ENCODE measurements at places on chromosomes 16 and 17. TPM values are rescaled to one million over a fixed set of nuclear protein-coding genes. Genes with fewer than 3 reads are reported as not detected.
A peak's percentile ranks its signal among the peaks of the same experiment; 100 is the strongest.

The AHSP gene
- not detected for total RNA-seq

The ACSM2A gene
- total RNA-seq, result 3.8 TPM

The ZG16B gene
- 8.6 TPM for total RNA-seq

GRCh38 chr16:53598511-53599275 lies 95.7 kb upstream of the AKTIP start:
- H3K4me3 ChIP-seq, result no peak overlapping the region
- DNase-seq, result no peak
- H3K36me3 ChIP-seq, result no peaks in the 10 kb centered on the region
- no peaks in the 10 kb centered on the region for H3K4me1 ChIP-seq
- H3K27me3 ChIP-seq, result peaks cover 3% of the 10 kb centered on the region
- no peak overlapping the region for H3K27ac ChIP-seq

- H3K36me3 ChIP-seq, result no peaks in the 10 kb centered on the region
- no peak overlapping the region for H3K27ac ChIP-seq
- no peak overlapping the region for H3K4me3 ChIP-seq
- no peaks in the 10 kb centered on the region for H3K27me3 ChIP-seq
- DNase-seq, result no peak
These were observed 31.4 kb upstream of the RPTOR start for GRCh38 chr17:80513201-80513600.

GRCh38 chr17:82193520-82194220 lies 19.0 kb downstream of the CCDC57 start:
- no peak for DNase-seq
- no peak overlapping the region for H3K27ac ChIP-seq
- peaks cover 41% of the 10 kb centered on the region for H3K36me3 ChIP-seq
- H3K4me3 ChIP-seq, result no peak overlapping the region

- no peak overlapping the region for H3K27ac ChIP-seq
- H3K4me1 ChIP-seq, result no peaks in the 10 kb centered on the region
- H3K4me3 ChIP-seq, result no peak overlapping the region
- no peaks in the 10 kb centered on the region for H3K36me3 ChIP-seq
These were observed 183.2 kb downstream of the CYB561 start for GRCh38 chr17:63262751-63263476.

DNA sequence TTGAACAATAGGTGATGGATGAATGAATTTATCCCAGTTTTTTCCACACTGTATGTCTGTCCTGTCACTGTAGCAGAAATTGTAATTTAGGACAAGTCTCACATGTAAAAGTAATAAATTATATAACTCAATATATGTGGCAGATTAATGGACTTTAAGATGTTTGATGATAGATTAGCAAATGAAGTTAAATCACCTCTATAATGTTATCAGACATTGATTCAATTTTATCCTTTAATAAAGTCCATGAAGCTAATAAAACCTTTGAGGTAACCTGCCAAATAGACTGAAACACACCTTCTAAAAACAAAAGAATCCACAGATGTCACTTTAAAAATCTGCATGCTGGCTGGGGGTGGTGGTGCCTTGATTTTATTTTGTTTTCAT lies 83.3 kb upstream of the CORO6 start:
- H3K36me3 ChIP-seq, result peaks cover 14% of the 10 kb centered on the region
- no peaks in the 10 kb centered on the region for H3K27me3 ChIP-seq
- no peak for DNase-seq
- peak overlapping the region; percentile 82 for H3K4me3 ChIP-seq

DNA sequence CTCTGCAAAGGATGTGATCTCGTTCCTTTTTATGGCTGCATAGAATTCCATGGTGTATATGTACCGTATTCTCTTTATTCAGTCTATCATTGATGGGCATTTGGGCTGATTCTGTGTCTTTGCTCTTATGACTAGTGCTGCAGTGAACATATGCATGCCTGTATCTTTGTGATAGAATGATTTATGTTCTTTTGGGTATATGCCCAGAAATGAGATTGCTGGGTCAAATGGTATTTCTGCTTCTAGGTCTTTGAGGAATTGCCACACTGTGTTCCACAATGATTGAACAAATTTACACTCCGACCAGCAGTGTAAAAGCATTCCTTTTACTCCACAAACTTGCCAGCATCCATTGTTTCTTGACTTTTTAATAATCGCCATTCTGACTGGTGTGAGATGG lies 60.2 kb upstream of the ADORA2B start:
- no peaks in the 10 kb centered on the region for H3K36me3 ChIP-seq
- no peak overlapping the region for H3K4me3 ChIP-seq
- no peak overlapping the region for H3K27ac ChIP-seq

- no peaks in the 10 kb centered on the region for H3K27me3 ChIP-seq
- H3K36me3 ChIP-seq, result no peaks in the 10 kb centered on the region
These were observed 168.6 kb downstream of the PMP22 start for GRCh38 chr17:15096511-15096910.

DNA sequence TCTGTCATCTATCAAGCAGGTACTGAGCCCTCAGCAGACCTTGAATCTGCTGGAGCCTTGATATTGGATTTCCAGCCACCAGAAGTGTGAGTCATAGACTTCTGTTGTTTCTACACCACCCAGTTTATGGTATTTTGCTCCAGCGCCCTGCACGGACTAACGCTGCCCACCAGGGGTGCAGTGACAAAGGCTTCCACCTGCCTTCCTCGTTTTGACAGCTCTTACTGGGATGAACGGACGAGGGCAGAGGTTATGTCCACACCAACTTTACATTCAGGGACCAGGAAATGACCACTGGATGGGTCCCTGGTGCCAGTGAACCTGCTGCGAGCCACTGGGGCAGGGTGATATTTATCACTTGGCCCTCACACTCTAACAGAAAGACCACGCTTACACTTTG lies 66.6 kb upstream of the CBX4 start:
- H3K27me3 ChIP-seq, result peaks cover 7% of the 10 kb centered on the region
- no peak overlapping the region for H3K27ac ChIP-seq
- no peak overlapping the region for H3K4me3 ChIP-seq
- no peaks in the 10 kb centered on the region for H3K36me3 ChIP-seq
- no peak for DNase-seq

All from activated T-helper 2 cell treated with anti-CD3 and anti-CD28 coated beads, Interferon-gamma antibody, Interleukin-2, Interleukin-4, amounts not matched to agents 10 μg/mL and 5 μg/mL and 100 μg/mL, durations not matched to agents 14 hours and 24 hours and 36 hours (primary cell).